ENCODE measurements at places on chromosomes 4 and X.

- DNase-seq: no peak
Measured at GRCh38 chrX:68918202-68918601, 89.4 kb downstream of the EFNB1 start.

DNA sequence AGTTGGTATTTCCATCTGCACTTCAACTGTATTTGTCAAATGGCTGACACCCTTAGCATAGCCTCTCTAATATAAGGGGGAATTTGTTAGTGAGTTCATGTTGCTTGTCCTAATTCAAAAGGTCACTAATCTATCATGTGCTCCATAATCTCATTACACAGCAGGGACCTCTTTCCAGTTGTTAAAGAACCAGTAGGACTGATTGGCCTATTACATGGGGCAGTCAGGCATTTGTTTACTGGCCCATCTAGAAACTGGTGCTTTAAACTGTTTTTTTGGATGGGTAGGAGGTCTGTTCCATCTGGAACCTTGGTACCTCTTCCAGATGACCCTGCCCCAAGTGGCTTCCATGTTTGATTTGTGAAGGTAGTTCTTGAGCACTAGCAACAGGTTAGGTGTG lies 11.4 kb downstream of the ANK2 start:
- no peak for DNase-seq

DNA sequence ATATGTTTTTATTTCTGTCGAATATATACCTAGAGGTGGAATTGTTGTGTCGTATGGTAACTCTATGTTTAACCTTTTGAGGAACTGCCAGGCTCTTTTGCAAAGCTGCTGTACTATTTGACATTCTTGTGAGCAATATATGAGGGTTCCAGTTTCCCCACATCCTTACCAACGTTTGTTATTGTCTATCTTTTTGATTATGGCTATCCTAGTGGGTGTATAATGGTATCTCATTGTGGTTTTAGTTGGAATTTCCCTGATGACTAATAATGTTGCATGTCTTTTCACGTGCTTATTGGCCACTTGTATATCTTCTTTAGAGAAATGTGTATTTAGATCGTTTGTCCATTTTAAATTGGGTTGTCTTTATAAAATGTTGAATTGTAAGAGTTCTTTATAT lies 24.5 kb downstream of the REPS2 start:
- DNase-seq: no peak

- no peak for DNase-seq
Measured at GRCh38 chr4:88938138-88938537, 118.8 kb downstream of the FAM13A start.

GRCh38 chrX:1105671-1106419 lies 106.6 kb downstream of the CRLF2 start:
- DNase-seq: no peak

DNA sequence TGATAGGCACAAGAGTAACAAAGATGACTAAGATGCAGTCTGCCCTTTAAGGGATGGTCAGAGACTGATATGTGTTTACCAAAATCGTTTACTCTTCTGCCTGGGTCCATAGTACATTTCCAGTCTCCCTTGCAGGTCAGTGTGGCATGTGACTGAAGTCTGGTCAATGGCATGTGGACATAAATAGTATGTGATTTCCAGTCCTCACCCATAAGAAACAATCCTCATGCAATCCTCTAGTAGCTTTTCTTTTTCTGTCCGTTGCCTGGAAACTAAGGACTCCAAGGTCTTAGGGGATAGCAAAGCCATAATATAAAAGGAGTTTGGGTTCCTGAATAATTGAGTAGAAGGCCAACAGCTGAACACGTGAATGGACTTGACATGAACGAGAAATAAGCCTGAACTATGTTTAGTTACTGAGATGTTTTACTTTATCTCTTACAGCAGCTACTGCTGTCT lies 1.1 kb downstream of the SLC9B2 start:
- DNase-seq: no peak

- DNase-seq: no peak
Measured at GRCh38 chr4:152454398-152455011, 81.4 kb downstream of the FBXW7 start.

- no peak for DNase-seq
Measured at GRCh38 chrX:44705817-44706551, 137.8 kb upstream of the DUSP21 start.

DNA sequence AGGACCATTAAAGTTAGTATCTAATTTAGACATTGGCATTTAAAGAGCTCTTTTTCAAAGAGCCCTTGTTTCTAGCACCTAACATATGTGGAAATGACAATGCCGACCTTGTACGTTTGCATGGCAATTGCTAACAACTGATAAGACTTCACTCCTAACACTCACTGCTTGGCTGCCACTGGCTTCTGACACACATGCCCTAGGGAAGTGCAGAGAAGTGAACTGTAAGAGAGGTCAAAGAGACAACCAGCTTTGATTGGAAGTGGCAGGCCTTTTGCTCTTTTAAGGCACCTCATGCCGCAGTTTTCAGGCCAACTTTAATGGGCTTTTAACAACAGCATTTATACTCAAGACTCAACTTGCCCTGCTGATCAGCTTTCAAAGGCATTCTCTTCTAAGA lies 158.4 kb downstream of the RAB28 start:
- no peak for DNase-seq

- DNase-seq: no peak
Measured at GRCh38 chr4:1571165-1572009, 112.7 kb downstream of the FAM53A start.

- DNase-seq: no peak
Measured at GRCh38 chr4:115780835-115781234, 667.4 kb upstream of the NDST4 start.

- no peak for DNase-seq
Measured at GRCh38 chrX:91081873-91082272, 352.8 kb upstream of the PABPC5 start.

- DNase-seq: no peak
Measured at GRCh38 chr4:153804722-153805121, 15.8 kb upstream of the SFRP2 start.

DNA sequence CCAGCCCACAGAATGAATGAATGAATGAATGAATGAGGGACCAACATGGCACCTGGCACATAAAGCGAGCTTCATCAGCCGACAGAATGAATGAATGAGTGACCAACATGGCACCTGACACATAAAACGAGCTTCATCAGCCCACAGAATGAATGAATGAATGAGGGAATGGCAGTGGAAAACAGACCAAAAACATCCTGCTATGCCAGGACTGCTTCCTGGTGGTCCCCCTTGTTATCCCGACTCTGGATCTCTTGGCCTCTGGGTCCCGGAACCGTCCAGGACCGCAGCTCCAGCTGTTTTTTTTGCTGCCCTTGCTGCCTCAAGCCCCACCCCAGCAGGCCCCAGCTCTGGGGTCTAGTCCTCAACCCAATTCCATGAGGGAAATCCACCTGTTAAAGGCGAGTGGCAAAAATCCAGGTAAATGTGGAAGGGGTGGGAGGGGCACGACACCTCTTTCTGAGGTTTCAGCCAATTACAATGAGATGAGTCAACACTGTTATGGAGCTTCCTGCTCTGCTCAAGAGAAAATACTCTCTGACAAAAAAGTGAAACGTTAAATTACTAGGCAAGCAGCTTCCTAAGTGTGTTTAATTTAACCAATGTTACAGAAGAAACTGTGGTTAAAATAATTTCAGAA lies 72.0 kb upstream of the MTNR1A start:
- no peak for DNase-seq

DNA sequence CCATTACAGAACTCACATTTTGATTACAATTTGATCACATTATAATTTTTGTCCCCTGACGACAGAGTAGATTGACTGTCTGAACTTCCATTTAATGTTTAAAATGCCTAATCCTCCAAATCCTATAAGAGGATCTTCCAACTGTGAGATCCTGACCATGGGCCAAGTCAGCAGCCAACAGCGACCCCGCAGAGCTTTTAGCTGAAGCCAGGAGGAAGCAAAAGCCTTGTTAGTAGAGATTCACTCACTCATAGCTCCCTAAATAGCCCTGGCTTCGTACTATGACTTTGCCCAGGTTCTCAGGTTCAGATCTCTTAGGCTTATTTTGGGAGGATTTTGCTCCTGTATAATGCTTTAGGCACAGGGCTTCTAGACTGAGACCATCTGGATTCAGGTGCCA lies 413.1 kb downstream of the NKX6-1 start:
- DNase-seq: no peak

GRCh38 chr4:18608908-18609533 lies 587.5 kb upstream of the LCORL start:
- no peak for DNase-seq

DNA sequence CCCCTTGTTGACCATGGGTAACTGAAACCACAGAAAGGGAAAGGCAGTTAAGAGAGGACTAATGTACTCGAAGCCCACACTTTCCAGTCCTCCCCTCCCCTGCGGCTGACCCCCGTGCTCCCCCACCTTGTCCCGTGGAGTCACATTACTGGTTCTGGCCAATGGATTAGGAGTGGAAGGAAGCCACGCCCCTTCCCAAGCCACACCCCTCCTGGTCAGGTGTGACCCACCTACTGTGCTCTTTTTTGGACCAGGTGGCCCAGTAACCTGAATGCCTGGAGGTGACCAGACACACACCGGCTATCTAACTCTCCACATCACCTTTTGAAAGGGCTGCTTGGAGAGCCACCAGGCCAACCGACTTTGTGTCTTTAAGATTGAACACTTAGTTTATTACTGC lies 109.3 kb upstream of the MSX1 start:
- DNase-seq: no peak
